ENCODE measurements at places on chromosomes 1 and 21. TPM values are rescaled to one million over a fixed set of nuclear protein-coding genes. Genes with fewer than 3 reads are reported as not detected.

Gene RYR2
- total RNA-seq = 1.1 TPM

- DNase-seq = peak; percentile 12
Observed at GRCh38 chr1:72140222-72140621, 142.1 kb downstream of the NEGR1 start.

Gene BSND
- total RNA-seq = not detected

DNA sequence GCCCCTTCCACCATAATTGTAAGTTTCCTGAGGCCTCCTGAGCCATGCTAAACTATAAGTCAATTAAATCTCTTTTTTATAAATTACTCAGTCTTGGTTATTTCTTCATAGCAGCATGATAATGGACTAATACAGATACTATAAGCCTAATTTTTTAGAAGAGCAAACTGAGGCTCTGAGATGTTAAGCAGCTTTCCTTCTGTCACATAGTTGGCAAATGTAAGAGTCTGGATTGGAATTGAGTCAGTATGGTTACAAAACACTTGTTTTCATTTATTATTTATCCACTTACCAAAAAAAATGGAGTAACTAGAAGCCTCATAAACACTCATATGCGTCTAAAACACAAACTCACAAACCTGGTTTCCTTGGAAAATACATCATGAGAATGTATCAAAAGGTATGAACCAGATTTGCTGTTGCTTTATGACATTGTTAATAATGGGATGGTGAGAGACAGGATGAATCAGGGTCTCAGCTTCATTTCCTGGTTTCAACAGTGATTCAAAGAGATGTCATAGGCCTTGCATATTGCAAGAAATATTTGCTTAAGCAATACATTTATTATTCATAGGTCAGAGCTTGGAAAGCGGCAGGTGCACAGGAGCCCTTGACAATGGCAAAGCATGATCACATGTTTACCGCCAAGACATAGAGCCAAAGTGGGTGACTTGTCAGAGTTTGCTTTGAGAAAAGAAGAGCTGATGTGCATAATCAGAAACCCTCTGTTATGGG lies 221.5 kb downstream of the GRIK1 start:
- DNase-seq = no peak

- DNase-seq = no peak
Observed at GRCh38 chr21:44532712-44533111, 7.3 kb downstream of the KRTAP10-1 start.

Gene NUDT4B
- 30.9 TPM for total RNA-seq

DNA sequence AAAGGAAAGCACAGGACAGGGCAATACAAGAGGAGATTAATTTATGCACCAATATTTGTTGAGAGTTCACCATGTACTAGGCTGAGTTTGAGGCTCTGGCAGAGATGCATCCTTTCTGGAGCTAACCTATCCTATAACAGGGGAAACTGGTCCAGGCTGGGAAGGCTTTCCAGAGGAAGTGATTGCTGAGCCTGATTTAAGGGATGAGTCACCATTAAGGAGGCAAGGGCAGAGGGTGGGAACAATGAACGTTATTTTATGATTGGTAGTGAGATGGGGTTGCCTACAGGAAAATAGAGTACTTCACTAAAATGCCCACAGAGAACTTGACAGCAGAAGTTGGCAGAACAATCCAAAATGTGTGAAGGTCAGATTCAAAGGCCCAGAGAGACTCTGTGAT lies 141.4 kb downstream of the PLPP3 start:
- DNase-seq = peak; percentile 44

GRCh38 chr1:22658385-22659163 lies 5.5 kb downstream of the C1QB start:
- DNase-seq = no peak

GRCh38 chr1:186102547-186103148 lies 272.4 kb downstream of the TPR start:
- peak; percentile 66 for DNase-seq

DNA sequence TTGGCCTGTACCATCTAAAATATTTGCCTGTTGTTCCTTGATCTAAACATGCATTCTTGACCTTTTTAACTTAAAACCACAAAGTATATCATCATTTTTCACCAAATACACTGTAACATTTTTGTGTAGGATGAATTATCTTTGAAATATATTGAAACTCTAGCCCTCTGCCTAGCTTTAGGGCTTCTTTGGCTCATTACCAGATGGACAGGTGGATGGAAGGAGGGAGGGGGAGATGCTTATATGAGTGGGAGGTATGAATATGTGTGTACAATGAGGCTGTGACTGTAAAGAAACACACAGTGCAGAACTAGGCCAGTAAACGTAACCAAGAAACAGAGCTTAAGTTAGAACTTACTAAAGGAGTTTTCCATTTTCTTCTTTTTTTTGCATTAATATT lies 118.5 kb downstream of the ESRRG start:
- DNase-seq = no peak

All from Daoy (cell line).